Upper lobe of right lung (tissue), 1 donor: ENCODE measurements at places on chromosomes 1 and 21. TPM values are rescaled to one million over a fixed set of nuclear protein-coding genes. Genes with fewer than 3 reads are reported as not detected.

DNA sequence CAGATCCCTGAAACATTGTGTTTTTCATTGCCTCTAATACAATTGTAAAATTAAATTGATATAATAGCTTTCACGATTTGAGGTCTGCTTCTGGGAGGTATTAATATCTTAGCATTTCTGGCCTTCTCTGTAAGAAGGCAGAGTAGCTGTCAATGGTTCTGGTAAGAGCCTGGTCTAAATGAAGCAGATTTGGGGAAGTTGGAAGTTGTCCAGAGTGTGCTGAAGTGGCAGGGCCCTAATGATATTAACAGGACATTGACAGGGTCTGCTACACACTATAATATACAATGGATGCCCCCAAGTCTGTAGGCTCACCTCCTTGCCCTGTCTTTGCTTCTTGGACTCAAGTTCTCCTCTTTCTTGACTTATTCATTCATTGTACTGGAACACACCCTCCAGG is 99.5 kb downstream of the C4BPA start:
- no peak for DNase-seq

VAV3 gene
- 8.5 TPM for total RNA-seq

DNA sequence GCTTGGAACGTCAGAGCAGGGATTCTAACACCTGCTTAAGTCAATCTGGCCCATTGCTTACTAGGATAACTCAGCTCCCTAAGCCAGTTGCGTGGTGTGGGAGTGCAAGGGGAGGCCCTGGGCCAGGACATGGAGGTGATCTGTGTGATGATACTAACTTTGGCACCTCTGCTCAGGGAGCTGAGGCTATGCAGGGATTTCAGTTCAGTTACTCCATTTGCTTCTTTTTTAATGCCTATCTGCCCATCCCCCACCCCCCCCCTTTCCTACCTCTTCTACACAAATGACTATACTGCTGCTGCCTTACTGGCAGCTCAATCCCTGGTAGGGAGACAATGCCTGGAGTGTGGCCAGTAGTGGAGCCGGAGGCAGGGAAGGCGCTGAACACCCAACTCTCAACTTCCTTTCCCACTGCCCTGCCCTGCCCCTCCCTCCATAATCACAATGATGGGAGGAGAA is 19.5 kb downstream of the INKA2 start:
- DNase-seq = no peak

DNA sequence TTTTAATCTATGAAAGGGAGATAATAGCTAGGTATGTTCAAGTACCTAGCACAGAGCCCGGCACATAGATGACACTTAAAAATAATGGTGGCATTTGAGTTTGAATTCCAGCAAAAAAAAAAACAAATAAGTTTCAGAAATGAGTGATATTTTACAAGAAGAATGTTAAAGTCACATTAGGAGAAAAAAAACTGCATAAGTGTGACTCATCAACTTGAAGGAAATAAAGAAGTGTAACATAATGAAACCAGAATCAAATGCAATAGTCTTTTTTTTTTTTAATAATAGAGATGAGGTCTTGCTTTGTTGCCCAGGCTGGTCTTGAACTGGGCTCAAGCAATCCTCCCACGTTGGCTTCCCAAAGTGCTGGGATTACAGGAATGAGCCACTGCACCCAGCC is 17.1 kb downstream of the DNASE2B start:
- DNase-seq = no peak

RPS8 gene
- total RNA-seq = 1,338 TPM

TRIM45 gene
- total RNA-seq = 1.7 TPM

DNA sequence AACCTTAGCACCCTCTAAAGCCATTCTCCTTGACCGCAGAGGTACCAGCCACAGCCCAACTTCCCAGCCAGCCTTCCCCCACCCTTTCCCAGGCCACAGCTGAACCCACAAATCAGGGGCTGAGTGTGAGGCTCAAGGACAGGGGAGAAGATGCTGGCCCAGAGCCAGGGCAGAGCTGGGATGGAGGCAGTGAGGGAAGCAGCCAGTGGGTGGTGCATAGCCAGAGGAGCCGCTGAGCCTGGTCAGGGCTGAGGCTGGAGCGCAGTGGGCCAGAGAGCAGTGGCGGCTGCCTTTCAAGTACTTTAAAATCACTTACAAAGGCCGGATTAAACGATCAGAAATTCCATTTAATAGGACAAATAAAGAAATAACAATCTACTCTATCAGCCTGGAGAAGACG is 36.3 kb downstream of the DMAP1 start:
- DNase-seq = no peak
